ENCODE measurements at places on chromosomes 11 and 22.

- DNase-seq, result no peak
Measured at GRCh38 chr11:45147891-45148675, 1.6 kb downstream of the PRDM11 start.

- no peak for DNase-seq
Measured at GRCh38 chr11:120021391-120021953, 116.4 kb downstream of the TRIM29 start.

GRCh38 chr22:42169055-42169469, 38.5 kb upstream of the CYP2D6 start:
- DNase-seq, result peak; percentile 55

DNA sequence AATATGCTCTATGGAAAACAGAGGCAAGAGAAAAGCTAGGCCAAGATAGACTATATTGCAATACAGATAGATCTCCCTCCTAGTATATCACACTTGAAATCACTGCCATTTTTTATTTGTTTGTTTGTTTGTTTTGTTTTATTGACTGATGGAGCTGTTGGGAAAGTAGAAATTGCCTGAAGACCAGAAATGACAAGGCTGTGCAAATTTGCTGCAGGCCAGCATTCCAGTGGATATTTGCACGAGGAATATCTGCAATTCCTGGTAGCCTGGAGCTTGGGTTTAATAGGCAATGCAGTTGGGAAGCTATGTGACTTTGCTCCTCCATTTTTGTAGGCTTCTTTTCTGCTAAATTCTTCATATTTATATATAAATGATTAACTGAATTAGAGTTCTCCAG, 991.7 kb downstream of the LRRC4C start:
- DNase-seq, result no peak

DNA sequence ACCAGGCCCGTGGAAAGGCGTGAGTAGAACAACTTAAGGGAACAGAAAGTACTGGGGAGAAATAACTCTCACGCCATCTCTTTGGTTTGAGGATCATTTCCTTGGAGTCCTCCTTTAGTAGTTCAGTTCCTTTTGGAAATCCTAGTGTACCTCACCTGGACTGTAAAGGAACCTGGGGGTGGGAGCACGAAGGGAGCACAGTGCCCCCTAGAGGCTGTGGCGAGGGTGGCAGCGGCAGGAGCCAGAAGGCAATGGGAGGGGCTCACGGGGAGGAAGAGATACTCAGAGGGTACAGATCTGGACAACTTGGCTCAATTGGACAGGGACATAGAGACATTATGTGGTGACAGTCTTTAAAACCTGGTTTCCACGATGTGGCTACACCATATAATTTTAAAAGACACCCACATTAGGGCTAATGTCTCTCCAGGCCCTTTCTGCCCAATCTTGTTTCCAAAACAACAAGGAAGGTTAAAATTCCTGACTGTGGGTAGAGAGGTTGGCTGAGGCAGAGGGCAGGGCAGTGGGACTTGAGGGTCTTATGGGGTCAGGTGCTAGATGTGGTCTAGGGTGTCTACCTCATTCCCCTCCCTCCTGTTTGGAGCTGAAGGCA, 87.0 kb downstream of the CSNK2A3 start:
- peak; percentile 42 for DNase-seq

DNA sequence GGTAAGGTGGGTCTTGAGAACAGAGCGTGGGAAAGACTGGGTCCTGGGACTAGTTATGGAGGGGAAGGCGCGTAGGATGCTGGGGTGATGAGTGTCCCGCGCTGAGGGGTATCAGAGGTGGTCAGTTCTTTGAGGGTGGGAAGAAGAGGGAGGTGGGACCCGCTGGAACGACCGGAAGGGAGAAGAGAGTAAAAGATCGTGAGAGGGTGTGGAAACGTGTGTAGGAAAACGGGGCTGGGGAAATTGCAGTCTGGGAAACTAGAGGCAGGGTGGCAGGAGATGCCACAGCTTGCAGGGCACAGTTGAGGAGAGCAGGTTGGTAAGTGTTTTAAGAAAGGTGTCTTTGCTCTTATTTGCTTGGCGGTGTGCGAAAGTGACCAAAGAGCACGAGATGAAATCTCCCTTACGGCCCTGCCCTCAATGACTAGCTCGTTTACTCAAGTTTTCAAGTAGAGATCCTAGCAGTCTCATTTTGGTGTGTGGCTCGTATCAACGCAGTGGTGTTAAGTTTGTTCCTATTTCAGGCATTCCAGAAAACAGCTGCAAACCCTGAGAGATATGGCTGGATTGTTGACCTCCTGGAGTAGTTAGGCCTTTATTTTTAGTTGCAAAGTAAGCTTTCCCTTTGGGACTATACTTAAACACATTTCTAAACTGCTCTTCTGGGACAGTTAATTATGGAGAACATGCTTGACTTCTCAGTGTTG, 615 bp downstream of the STT3A start:
- no peak for DNase-seq

GRCh38 chr11:102239911-102240310, 77.4 kb upstream of the BIRC3 start:
- no peak for DNase-seq

DNA sequence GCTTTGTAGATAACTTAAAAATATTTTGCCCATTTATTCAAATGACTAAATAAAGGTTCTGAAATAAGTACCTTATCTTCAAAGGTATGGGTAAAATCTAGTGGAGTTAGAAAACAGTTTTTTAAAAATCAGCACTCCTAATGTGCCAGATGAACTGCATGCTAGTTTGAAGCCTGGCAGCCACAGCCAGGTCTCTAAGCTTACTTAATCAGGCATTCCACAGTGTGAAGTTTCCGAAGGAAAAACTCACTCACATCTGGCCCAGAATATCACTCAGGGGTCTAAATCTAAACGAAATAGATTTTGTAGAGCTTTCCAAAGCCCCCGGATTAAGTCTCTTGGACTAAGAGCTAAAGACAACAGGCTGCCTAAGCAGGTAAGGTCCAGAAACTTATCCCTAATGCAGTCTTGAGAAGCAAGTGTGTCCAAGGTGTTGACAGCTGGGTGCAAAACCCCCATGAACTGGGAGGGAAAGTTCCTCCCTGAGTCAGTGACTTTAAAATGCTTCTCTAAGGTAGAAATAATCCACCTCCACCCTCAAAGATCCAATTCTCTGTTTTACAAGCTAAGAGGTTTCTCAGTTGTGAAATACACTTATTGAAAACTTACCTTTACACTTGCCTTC, 157.6 kb downstream of the FCHSD2 start:
- DNase-seq, result no peak

DNA sequence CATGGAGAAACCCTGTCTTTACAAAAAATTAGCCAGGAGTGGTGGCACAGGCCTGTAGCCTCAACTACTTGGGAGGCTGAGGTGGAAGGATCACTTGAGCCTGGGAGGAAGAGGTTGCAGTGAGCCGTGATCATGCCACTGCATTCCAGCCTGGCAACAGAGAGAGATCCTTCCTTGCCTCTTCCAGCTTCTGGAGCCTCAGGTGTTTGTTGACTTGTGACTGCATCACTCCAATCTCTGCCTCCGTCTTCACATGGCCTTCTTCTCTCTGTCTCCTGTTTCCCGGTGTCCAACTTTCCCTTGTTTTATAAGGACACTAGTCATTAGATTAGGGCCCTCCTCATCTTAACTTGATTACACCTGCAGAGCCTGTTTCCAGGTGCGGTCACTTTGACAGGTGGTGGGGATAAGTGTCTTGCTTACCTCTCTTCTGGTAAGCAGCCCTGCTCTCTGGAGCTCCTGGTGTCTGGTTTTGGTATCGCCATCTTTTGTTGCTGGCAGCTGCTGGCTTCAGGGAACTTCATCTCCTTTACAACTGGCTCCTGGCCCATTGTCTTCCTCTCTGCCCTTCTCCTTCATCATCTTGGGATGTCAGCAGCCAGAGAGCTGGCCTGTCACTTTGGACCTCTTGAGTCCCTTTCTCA, 8.2 kb upstream of the USP2 start:
- DNase-seq, result no peak

DNA sequence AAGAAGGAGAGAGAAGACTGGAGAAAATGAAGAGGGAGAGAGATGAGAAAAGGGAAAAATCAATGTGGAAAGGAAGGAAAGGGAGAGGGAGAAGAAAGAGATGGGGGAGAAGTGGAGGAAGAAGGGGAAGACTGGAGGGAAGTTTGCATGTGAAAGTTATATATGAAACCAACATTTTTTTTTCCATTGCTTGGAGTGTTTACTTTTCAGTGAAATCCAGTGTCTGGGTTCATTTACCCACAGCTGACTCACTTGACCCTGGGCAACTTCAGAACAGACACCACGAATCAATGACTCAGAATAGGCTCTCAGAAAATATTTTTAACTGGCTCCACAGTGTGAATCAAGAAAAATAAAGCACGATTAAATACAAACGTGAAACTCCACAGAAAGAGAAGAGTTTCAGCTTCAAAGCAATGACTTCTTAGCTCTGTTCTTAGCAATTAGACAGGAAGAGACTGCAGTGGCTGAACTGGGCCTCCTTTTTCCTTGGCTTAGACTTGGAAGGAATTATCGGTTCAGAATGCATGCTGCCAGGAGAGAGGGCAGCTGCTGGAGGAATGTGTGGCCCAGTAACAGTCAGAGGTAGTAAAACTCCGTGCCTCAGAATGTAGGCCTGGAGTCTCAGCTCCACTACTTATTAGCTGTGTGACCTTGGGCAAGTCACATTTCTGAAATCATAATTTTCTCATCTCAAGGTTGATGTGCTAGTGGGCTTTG, 237.5 kb downstream of the MIAT start:
- DNase-seq, result no peak

DNA sequence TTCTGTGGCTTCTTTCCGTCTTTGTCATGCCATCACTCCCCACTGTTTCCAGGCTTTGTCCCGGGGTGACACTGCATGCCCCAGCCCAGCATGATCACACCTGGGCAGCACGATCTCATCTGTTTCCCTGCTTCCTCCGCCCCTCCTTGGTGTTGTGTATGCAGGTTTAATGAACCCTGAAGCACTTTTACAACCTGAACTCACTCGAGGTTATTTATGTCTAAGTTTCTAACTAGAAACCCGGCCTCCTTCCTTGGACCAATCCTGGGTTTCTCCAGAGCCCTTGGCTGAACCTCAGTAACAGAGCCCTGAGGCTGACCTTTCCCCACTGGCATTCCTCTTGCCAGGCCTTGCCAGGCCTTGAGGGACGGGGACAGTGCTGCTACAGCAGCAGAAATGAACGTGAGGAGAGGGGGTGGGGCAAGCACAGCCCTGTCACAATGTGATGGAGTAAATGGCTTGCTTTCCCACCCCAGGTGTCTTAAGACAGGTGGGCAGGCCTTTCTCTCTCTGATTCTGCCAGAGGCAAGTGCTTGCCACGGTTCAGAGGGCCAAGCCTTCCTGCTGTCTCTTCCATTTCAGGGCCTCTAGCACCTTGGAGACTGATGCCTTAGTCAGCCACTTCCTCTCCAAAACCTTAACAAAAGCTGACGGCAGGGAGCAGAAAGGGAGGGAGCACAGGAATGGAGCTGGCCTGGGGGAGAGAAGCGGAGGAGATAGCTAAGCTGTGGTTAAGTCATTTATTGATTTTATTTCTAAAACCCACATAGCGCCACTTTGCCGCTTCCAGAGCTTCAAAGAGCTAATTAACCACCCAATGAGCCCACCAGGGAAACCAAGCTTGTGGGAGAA, 3.1 kb upstream of the PYGM start:
- no peak for DNase-seq
